Activated naive CD4-positive, alpha-beta T cell (primary cell): ENCODE measurements at places on chromosomes 4 and X.

DNA sequence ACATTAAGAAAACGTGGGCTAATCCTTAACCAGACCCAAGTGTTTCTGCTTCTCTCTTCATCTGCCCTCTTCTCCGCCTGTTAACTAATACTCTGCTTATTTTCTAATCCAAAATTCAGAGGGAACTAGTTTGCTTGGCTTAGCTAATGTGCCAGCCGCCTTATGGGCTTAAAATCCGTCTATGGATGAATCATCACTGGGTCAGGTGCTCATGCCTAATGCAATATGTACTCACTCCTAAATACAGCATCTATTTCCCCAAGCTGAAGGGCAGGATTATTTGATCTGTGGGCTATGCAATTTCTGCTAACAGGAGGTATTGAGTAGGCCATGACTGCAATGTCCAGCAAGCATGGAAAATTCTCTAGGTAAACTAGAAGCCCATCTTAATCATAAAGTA, 12.4 kb downstream of the DYNLT3 start:
- no peak for DNase-seq

- no peak for DNase-seq
Observed at GRCh38 chr4:165877286-165877685, 4.2 kb downstream of the TLL1 start.

GRCh38 chrX:3271183-3271833, 75.1 kb downstream of the MXRA5 start:
- DNase-seq, result no peak

- no peak for DNase-seq
Observed at GRCh38 chr4:158046345-158046744, 126.5 kb downstream of the GASK1B start.

DNA sequence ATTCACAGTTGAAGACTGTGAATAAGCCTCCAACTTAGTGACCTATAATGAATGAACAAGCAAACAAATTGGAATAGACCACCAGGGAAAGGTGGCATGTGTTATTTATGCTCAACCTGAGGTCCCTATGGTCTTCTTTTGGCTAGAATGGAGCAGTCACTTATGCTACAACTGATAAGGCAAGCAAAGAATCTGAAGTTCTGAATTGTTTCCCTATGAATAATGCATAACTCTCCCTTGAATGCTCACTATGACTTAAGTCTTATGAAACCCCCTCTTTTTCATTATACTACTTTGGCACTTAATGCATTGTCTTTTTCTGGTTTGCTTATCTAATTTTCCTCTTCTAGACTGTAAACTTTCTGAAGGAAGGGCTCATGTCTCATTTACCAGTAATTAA, 2.6 kb downstream of the GIMD1 start:
- DNase-seq, result no peak

DNA sequence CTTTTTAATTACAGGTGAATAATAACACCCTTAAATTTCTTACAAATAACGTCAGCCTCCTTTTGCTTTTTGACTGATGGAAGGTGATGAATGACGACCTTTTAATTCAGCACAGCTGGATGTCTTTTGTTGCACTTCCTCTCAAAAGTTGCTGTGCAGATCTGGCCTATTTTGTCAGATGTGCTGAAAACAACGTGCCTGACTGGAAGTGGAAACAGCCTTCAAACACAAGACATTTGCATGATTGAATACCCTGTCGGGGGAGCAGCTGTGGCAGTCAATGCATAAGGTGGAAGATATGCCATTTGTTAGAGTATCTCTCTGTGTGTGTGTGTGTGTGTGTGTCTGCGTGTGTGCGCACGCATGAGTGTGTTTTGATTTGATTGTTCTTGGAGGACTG, 579.7 kb downstream of the SPRY1 start:
- no peak for DNase-seq

DNA sequence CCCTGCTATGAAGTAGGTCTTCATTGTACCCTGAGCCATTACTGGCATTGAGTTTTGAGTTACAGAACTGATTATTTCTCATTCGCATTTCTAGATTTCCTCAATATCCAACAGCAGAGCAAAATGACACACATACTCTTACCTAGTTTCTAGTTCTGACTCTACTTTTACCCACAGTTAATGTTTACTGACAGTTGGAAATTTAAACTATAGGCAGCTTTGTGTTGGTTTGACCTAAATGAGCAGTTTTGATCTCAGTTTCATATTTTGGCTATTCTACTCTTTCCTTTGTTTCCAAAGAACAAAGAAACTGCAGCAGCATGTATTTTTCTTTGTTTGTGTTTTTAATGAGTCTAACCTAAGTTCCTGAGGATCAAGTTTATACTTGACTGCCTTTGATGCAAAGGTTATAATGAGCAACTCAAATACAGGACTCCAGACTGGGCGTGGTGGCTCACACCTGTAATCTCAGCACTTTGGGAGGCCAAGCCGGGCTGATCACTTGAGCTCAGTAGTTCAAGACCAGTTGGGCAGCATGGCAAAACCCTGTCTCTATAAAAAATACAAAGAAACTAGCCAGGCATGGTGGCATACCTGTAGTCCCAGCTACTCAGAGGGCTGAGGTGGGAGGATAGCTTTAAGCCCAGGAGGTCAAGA, 30.4 kb downstream of the TXK start:
- DNase-seq, result no peak

DNA sequence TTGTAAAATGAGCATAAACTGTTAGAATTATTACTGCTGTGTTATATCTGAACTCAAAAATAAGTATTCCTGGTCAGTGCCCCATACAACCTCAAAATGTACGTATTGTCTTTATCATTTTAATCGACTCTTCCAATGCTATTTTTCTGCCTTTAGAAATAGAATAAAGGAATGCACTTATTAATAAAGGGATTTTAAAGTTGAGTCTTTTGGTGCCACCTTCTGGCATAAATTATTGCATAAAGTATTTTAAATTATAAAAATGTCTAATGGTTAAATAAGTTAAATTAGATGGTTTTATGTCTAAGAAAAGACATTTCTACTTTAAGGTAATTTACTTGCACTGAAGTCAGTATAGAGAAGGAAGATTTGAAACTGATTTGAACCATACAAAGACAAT, 424.0 kb upstream of the NDST4 start:
- DNase-seq, result no peak

DNA sequence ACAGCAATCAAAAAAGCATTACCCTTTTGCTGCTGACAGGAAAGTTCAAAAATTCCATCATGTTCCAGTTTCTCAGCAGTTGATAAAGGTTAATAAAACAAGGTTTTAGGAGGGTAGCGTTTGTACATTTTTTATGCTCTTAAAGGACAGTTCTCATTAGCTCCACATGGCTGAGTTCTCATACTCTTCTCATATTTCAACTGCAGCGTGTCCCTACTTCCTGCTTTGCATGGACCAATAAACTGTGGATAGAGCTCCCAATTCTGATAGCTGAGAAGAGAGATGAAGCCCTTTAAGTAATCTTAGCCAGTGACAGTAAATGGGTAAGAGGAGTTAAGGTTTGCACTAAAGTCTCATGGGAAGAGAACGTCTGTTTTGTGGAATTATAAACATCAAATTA, 53.5 kb downstream of the SPANXA2 start:
- no peak for DNase-seq

- no peak for DNase-seq
Observed at GRCh38 chr4:24689212-24689611, 104.9 kb upstream of the DHX15 start.
